ENCODE measurements at places on chromosomes 3 and 15.

DNA sequence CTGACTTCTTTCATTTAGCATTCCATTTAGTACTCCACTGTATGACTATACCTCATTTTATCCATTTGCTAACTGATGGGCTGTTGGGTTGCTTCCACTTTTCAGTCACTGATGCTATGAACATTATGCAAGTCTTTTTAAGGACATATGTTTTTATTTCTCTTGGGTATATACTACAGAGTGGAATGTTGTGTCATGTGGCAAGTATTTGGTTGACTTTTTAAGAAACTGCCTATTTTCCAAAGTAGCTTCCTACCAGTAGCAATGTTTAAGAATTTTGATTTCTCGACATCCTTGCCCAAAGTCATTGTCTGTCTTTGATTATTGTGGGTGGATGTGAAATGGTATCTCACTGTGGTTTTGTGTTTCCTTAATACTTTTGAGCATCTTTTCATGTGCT lies 110.1 kb upstream of the TPM1 start:
- DNase-seq: no peak

DNA sequence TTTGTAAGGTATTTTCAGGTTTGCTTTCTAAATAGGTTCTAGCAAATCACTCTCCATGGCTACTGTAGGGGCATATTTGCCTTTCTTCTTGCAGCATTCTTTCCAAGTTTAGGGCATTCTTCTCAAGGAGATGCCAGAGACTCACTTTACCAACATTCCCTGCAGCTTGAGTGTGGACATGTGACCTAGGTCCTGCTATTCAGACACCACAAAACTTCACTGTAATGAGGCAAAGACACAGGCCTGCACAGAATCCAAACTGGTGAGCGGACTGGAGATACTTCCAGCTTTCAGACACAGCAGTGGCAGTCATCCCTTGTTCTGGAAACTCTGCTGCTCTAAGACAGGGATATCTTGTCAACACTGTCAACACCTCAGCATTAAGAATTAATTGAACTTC lies 146.4 kb upstream of the PFN2 start:
- DNase-seq: no peak

DNA sequence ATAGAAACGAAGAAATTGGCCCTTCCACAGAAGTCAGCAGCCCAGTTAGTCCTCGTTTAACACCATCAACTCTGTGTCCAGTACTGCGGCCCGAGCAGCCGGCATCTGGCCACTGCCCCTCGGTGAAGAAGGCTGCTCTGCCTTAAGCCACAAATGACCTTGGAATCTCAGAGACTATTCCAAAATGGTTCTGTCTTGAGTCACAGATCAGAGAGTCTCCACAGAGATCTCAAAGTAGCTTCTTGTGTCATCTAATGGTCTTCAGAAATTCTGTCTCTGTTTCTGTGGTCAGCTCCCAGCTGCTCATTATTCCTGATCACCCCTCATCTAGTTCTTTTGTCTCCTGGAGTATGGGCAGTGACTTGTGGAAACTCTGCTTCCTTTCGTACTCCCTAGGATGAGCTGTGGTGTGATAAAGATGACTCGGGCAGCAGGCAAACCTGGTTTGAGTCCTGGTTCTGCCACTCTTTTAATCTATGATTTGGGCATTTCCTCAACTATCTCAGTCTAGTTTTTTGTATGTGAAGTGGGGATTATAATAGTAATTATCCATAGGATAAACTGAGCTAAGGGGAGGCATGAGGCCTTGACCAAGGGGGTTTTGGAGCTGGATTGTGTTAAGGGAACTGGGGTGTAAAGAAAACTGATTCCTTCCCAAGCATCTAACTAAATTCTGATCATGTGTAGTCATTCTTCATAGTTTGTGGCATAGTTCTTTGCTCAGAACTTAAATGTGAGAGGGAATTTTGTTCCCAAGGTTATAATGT lies 22.6 kb downstream of the CRTC3 start:
- DNase-seq: peak; percentile 75

- DNase-seq: no peak
Observed at GRCh38 chr3:61808526-61808925, 247.2 kb downstream of the PTPRG start.

DNA sequence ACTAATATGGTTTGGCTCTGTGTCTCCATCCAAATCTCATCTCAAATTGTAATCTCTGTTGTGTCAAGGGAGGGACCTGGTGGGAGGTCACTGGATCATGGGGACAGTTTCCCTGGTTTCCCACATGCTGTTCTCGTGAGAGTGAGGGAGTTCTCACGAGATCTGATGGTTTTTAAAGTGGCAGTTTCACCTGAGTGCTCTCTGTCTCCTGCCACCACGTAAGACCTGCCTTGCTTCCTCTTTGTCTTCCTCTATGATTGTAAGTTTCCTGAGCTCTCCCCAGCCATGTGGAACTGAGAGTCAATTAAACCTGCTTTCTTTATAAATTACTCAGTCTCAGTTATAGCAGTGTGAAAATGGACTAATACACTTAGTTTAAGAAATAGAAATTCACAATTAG lies 228.9 kb downstream of the CD47 start:
- DNase-seq: no peak

GRCh38 chr3:56389183-56389830 lies 79.0 kb downstream of the ERC2 start:
- DNase-seq: no peak

DNA sequence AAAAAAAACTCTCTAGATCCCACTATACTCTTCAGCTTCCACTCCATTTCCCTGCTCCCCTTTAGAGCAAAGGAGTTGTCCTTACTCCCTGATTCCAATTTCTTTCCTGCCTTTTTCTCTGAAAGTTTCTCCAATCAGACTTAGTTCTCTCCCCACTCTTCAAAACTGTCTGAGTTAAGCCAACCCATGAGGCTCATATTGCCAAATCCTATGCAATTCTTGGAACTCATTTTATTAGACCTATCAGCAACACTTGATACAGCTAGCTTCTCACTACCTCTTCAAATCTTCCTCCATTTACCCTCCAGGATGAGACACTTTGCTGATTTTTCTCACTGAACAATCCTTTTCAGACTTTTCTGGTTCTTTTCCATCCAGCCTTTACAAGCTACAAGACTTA lies 233.1 kb downstream of the THRB start:
- no peak for DNase-seq

DNA sequence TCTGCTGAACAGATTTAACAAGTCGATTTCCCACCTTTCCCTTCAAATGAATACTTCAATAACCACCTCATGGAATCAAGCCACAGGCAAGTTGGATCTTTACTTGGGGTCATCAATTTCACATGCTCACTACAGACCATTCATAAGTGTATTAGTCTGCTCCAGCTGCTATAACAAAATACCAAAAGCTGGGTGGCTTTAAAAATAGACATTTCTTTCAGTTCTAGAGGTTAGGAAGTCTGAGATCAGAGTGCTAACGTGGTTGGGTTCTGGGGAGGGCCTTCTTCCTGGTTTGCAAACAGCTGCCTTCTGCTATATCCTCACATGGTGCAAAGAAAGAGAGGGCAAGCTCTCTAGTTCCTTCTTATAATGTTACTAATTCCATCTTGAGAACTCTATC lies 5.1 kb downstream of the GPR176 start:
- no peak for DNase-seq

DNA sequence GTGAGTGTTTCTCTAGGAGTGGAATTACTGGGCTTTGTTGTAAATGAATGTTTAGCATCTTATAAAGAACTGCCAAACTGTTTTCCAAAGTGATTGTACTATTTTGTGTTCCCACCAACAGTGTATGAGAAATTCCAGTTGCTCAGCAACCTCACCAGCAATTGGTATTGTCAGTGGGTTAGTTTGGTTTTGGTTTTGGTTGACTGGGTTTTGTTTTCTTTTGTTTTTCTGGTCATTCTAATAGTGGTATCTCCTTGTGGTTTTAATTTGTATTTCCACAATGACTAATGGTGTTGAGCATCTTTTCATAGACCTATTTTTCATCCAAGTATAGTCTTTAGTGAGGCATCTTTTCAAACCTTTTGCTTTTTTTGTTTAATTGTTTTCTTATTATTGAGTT lies 27.1 kb downstream of the FILIP1L start:
- DNase-seq: no peak

GRCh38 chr3:106826791-106827311 lies 550.4 kb upstream of the CCDC54 start:
- no peak for DNase-seq

- peak; percentile 80 for DNase-seq
Observed at GRCh38 chr3:153284282-153284938, 122.4 kb downstream of the RAP2B start.

DNA sequence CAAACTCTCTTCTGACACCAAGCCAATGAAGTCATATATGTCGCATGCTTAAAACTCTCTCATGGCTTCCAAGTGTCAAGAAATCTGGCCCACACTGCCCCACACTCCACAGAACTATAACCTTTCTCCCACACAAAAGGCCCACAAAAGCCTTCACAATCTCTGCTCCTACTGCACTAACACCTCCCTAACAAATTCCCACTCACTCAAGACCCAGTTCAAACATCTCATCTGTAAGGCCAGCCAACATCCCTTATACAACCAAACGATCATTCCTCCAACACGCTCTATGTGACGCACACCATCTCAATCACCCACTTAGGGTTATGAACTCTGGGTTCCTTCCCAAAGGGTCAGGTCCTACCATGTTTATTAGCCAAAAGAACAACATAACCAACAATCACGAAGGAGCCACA lies 13.5 kb downstream of the TBC1D2B start:
- DNase-seq: no peak

- DNase-seq: no peak
Observed at GRCh38 chr3:65867463-65868210, 171.1 kb downstream of the MAGI1 start.

DNA sequence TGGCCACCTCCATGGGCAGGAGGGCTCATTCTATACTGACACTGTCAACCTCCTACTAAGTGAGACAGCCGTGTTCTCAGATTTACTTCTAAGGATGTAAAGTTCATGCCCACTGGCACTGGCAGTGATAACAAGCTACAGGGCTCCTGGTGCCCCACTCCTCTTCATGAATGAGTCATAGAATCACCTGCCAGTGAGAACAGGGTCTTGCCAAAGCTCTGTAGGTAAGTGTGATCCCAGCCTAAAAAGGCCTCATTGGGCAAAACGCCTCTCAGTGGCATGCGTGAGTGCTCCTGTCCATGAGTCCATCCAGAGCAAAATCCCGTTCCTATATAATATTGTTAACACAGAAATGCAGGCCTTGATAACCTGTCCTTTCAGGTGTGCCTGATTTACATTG lies 17.4 kb downstream of the PXYLP1 start:
- no peak for DNase-seq

GRCh38 chr3:182983876-182984275 lies 3.5 kb upstream of the DCUN1D1 start:
- no peak for DNase-seq

GRCh38 chr3:53519065-53519709 lies 24.8 kb downstream of the CACNA1D start:
- DNase-seq: no peak

DNA sequence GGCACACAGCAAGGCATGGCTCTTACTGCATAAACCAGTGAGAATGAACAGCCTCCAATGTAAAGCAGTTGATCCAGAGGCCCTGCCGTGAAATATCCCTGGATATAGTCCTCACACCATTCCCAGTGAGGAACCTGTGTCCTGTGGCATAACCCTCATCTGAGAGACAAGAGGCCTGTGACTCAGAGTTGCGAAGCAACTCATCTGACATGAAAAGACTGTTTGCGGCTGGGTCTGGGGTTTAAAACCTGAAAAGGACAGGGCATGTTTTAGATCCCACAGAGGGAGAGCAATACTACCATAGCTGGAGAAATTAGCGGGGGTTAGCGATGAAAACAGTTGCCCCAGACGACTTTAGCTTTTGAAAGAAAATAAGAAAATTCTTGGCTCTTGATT lies 165.3 kb upstream of the BHLHE40 start:
- no peak for DNase-seq

- DNase-seq: no peak
Observed at GRCh38 chr3:56222866-56223265, 245.4 kb downstream of the ERC2 start.

DNA sequence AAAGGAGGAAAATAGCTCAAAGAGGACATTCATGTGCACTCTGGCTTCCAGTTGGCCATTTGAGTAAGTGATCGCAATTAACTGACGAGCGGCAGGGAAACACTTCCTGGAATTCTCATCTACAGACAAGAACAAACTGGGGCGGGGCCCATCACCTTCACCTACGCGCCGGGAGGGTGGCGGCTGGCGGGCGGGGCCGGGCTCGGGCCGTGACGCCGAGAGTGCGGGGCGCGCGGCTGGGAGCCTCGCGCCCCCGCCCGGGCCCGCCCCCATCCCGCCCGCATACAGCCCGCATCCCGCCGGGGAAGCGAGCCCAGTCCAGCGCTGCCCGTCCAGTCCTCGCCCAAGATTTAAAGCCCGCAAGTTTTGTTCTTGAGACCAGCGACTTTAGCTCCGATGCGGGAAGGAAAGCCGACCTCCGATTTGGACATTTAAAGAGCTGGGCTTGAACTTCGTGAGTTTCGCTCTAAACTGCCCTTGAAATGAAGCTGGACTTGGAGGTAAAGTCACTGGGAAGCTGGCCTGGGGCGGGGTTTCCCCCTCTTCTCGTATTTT lies at the start of gene B3GNT5:
B3GNT5 (plus strand) TSS at position 281 of the 555 bp plus-strand sequence. CDS start 16,546 bp downstream, outside the sequence.
- peak; percentile 24 for DNase-seq

DNA sequence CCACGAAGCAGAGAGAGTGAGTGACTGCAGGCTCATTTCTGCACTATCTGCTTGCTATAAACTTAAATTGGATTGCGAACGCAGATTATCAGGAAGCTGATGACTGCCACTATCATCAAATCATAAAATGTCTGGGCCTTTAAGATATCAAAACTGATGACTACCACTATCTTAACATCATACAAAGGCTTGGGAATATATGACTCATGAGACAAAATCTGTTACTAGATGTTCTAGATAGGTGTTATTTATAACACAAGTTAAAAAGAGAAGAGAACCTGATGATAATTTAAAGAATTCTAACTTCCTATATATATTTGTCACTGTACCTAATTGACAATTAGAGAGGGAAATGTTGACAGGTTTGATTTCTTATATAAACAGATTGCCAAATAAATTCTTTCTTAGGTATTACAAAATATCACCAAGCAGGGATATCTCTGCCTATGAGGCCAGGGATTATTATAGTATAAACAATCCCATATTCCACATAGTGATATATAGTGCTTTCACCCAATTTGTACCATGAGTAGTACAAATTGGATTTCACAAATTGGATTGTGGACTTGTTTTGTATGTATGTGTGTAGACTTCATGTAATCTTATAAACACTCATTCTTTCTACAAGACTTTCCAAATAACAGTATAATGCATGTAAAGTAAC lies 1157.2 kb downstream of the ROBO1 start:
- DNase-seq: no peak

Data from AG08396 (cell line).